ENCODE measurements at places on chromosomes 13 and 19. TPM values are rescaled to one million over a fixed set of nuclear protein-coding genes. Genes with fewer than 3 reads are reported as not detected.

DNA sequence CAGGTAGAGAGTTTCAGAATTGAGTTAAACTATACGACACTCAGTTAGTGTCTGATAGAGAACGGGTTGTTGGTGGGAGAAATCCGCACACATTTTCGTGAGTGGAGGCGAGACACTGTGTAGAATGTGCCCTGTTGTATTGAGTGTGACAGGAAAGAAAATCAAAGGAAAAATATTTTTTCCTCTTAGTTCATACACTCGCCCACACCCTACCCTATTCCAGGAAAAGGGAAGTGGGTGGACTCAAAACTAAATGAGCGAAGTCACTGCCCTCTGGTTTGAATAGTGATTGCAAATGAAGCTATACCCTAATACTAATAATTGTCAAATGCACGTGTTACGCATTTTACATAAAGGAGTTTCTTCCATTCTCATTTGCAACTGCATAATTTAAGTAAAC is 2.0 kb downstream of the ZNF347 start:
- no peak for DNase-seq
- no peak overlapping the region for H3K27ac ChIP-seq
- no peaks in the 10 kb centered on the region for H3K27me3 ChIP-seq
- no peak overlapping the region for H3K4me3 ChIP-seq
- H3K4me1 ChIP-seq, result peaks cover 10% of the 10 kb centered on the region

GRCh38 chr19:32896516-32897214 is 27.1 kb upstream of the SLC7A9 start:
- no peaks in the 10 kb centered on the region for H3K4me1 ChIP-seq
- H3K36me3 ChIP-seq, result peaks cover 8% of the 10 kb centered on the region
- no peak overlapping the region for H3K4me3 ChIP-seq
- DNase-seq, result no peak
- no peak overlapping the region for H3K27ac ChIP-seq

GRCh38 chr19:28553005-28553404 is 659.9 kb downstream of the UQCRFS1 start:
- peak overlapping the region; percentile 74 for H3K27ac ChIP-seq
- no peaks in the 10 kb centered on the region for H3K27me3 ChIP-seq
- no peak for DNase-seq
- no peaks in the 10 kb centered on the region for H3K36me3 ChIP-seq
- H3K4me1 ChIP-seq, result peaks cover 59% of the 10 kb centered on the region
- H3K4me3 ChIP-seq, result no peak overlapping the region

The FFAR3 gene
- 0.41 TPM for polyA plus RNA-seq

- no peaks in the 10 kb centered on the region for H3K4me1 ChIP-seq
- peak; percentile 19 for DNase-seq
- H3K27ac ChIP-seq, result no peak overlapping the region
- H3K27me3 ChIP-seq, result no peaks in the 10 kb centered on the region
Observed at GRCh38 chr13:26601669-26602068, 44.2 kb downstream of the WASF3 start.

- H3K36me3 ChIP-seq, result no peaks in the 10 kb centered on the region
- DNase-seq, result no peak
- no peaks in the 10 kb centered on the region for H3K27me3 ChIP-seq
- peaks cover 5% of the 10 kb centered on the region for H3K4me1 ChIP-seq
- no peak overlapping the region for H3K27ac ChIP-seq
Observed at GRCh38 chr19:16446724-16447368, 24.9 kb downstream of the EPS15L1 start.

The CABP5 gene
- polyA plus RNA-seq, result 0.05 TPM

- H3K27ac ChIP-seq, result no peak overlapping the region
- no peak overlapping the region for H3K4me3 ChIP-seq
- H3K36me3 ChIP-seq, result peaks cover 4% of the 10 kb centered on the region
- no peaks in the 10 kb centered on the region for H3K27me3 ChIP-seq
Observed at GRCh38 chr13:95184317-95184716, 116.9 kb downstream of the ABCC4 start.

DNA sequence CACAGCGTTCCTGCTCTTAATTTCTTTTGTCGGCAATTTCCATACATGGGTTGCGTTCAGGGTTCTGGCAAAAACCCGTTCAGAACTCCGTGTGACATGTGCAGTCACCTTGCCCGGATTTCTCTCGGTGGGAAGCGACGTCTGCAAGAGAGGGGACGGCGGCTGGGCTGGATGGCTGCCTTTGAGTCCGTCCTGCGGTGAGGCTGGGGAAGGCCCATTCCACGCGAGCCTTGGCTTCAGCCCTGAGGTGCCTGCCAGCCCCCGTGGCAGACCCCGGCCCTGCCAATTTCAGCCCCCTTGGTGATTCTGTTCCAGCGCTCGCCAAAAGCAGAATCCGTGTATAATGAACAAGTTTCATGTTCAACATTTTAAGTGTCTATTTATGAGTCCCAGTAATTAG is 72.6 kb upstream of the TSHZ3 start:
- no peak for DNase-seq
- no peaks in the 10 kb centered on the region for H3K4me1 ChIP-seq
- no peak overlapping the region for H3K27ac ChIP-seq

DNA sequence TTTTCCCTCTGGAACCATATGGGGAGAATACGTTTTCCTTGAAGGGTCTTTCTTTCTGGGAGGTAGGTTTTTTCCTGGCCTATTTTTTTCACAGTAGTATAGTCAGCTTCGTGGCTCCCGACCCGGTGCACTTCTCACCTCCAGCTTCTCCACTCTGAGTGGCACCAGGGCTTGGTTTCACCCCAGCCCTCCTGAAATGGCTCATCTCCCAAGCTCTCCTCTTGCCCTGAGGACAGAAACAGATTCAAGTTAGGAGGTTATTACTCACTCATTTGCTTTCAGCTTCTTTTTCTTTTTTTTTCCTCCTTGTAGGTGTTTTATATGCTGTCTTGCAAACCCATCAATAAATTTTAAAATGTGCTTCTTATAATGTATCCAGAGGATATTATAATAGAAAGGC is 199.3 kb downstream of the RFC3 start:
- H3K4me1 ChIP-seq, result no peaks in the 10 kb centered on the region
- H3K36me3 ChIP-seq, result no peaks in the 10 kb centered on the region
- H3K4me3 ChIP-seq, result no peak overlapping the region
- H3K27me3 ChIP-seq, result no peaks in the 10 kb centered on the region
- DNase-seq, result no peak
- H3K27ac ChIP-seq, result no peak overlapping the region

DNA sequence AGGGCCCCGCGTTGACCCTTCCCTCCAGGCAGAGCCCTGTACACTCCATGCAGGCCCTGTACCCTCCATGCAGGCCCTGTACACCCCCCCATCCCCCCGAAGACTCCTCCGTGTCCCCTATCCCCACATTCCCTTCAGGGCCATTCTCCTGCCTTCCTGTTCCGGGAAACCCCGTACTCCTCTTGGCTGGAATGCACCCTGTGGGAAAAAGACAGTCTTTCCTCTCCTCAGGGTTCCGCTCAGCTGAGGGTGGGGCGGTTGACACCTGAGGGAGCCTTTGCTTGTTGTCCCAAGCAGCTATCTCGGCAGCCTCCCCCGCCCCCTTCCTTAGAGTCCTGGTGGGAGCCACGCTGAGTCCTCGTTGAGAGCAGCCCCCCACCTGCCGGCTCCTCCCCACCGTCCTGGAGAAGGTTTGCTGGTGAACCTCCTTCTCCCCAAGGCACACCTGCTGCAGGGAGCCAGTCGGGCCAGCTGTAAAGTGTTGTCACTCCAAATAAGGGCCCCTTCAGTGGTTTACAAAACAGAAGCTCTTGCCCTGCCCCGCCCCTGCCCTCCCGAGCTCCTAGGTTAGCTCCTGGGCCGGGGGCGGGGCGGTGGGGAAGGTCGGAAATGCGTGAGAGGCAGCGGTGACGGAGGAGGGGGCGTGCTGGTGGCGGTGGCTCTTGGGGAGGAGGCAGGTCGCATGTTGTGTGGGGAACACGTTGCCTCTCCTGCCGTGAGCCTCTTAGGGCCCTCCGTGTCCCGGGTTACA is 1.5 kb downstream of the GNA11 start:
- H3K36me3 ChIP-seq, result no peaks in the 10 kb centered on the region
- peaks cover 43% of the 10 kb centered on the region for H3K4me1 ChIP-seq
- H3K4me3 ChIP-seq, result peak overlapping the region; percentile 81
- DNase-seq, result peak; percentile 63
- no peak overlapping the region for H3K27ac ChIP-seq
- H3K27me3 ChIP-seq, result peaks cover 8% of the 10 kb centered on the region

The CERS1 gene
- polyA plus RNA-seq, result 0.41 TPM

GRCh38 chr13:79194727-79195126 is 211.3 kb downstream of the RBM26 start:
- H3K4me1 ChIP-seq, result peaks cover 17% of the 10 kb centered on the region
- no peaks in the 10 kb centered on the region for H3K27me3 ChIP-seq
- no peak overlapping the region for H3K4me3 ChIP-seq
- DNase-seq, result no peak

- no peaks in the 10 kb centered on the region for H3K36me3 ChIP-seq
- DNase-seq, result peak; percentile 30
- H3K27ac ChIP-seq, result no peak overlapping the region
- H3K4me1 ChIP-seq, result no peaks in the 10 kb centered on the region
- peaks cover 11% of the 10 kb centered on the region for H3K27me3 ChIP-seq
- H3K4me3 ChIP-seq, result no peak overlapping the region
Observed at GRCh38 chr19:10000171-10000826, 10.0 kb downstream of the COL5A3 start.

DNA sequence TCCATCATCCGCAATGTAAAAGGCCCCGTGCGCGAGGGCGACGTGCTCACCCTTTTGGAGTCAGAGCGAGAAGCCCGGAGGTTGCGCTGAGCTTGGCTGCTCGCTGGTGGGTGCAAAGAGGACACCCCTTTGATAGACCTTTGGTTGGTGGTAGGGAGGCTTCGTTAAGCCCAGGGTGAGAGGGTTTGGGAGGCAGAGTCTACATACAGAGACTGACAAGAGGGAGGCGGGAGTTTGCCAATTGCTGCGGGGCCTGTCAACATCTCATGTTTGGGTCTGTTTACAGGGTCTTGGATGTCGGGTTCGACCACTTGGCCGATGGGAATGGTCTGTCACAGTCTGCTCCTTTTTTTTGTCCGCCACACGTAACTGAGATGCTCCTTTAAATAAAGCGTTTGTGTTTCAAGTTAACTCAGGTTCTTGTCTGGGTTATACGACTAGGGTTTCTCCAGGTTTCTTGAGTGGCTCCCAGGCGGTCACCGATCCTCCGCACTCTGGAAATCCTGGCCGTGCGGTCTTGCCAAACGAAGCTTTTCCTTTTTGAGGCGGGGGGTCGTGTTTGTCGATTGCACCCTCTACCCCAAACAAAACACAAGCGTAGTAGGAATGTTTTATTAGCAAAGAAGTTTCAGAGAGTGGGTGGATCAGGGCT is 816 bp downstream of the RPS28 start:
- DNase-seq, result no peak
- H3K27ac ChIP-seq, result no peak overlapping the region
- peak overlapping the region; percentile 85 for H3K4me3 ChIP-seq
- H3K27me3 ChIP-seq, result no peaks in the 10 kb centered on the region
- peaks cover 30% of the 10 kb centered on the region for H3K4me1 ChIP-seq

The CGB8 gene
- 0.27 TPM for polyA plus RNA-seq

- H3K4me3 ChIP-seq, result no peak overlapping the region
- H3K36me3 ChIP-seq, result no peaks in the 10 kb centered on the region
- no peak overlapping the region for H3K27ac ChIP-seq
- H3K4me1 ChIP-seq, result no peaks in the 10 kb centered on the region
Observed at GRCh38 chr13:73972545-73972944, 161.7 kb downstream of the KLF12 start.

GRCh38 chr19:40380199-40381037 is 9.6 kb downstream of the HIPK4 start:
- no peak overlapping the region for H3K4me3 ChIP-seq
- no peaks in the 10 kb centered on the region for H3K4me1 ChIP-seq
- H3K27me3 ChIP-seq, result no peaks in the 10 kb centered on the region
- DNase-seq, result no peak
- H3K27ac ChIP-seq, result no peak overlapping the region

GRCh38 chr13:50850445-50850844 is 7.0 kb upstream of the DLEU7 start:
- H3K27me3 ChIP-seq, result no peaks in the 10 kb centered on the region
- no peak overlapping the region for H3K27ac ChIP-seq
- DNase-seq, result no peak
- peaks cover 18% of the 10 kb centered on the region for H3K4me1 ChIP-seq
- no peaks in the 10 kb centered on the region for H3K36me3 ChIP-seq
- no peak overlapping the region for H3K4me3 ChIP-seq

- H3K36me3 ChIP-seq, result no peaks in the 10 kb centered on the region
- H3K4me1 ChIP-seq, result no peaks in the 10 kb centered on the region
- H3K27me3 ChIP-seq, result no peaks in the 10 kb centered on the region
- DNase-seq, result no peak
- H3K4me3 ChIP-seq, result no peak overlapping the region
Observed at GRCh38 chr13:109740721-109741120, 45.7 kb downstream of the IRS2 start.

GRCh38 chr13:50208826-50209335 is 193.6 kb downstream of the KCNRG start:
- H3K4me3 ChIP-seq, result no peak overlapping the region
- peak; percentile 40 for DNase-seq
- no peaks in the 10 kb centered on the region for H3K36me3 ChIP-seq
- no peak overlapping the region for H3K27ac ChIP-seq
- H3K27me3 ChIP-seq, result no peaks in the 10 kb centered on the region

DNA sequence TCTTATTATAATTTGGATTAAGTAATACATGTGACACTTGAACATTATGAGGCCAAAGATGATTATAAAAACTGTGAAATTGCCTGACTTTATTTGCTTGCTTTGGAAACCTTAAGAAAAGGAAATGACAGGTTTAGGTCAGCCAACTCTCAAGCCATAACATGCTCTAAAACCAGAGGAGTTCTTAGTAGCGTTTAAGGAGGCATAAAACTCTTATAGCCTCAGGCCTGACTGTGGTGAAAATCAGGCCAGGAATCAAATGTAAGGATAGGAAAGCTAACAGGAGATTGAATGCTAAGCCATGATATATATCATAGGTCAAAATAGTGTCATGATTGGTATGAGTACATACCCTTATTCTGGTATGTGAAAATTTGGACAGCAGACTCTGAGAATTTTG is 1142.4 kb upstream of the MIR17HG start:
- no peaks in the 10 kb centered on the region for H3K27me3 ChIP-seq
- H3K4me3 ChIP-seq, result no peak overlapping the region
- H3K4me1 ChIP-seq, result no peaks in the 10 kb centered on the region
- DNase-seq, result no peak

The SLC25A41 gene
- polyA plus RNA-seq, result 0.27 TPM

DNA sequence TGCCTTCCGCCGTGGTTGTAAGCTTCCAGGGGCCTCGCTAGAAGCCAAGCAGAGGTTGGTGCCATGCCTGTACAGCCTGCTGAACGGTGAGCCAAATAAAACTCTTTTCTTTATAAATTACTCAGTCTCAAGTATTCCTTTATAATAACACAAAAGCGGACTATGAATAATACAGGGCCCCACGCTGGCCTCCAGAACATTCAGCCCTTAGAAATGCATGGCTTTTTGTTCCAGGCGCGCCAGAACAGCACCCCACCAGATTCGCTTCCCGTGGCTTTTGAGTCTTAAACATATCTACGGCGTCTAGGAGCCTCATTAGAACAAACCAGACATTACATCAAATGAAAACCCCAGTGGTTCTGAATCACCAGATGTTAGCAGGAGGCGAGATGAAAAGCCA is 75.1 kb downstream of the SLC15A1 start:
- H3K27me3 ChIP-seq, result peaks cover 2% of the 10 kb centered on the region
- no peak for DNase-seq
- H3K36me3 ChIP-seq, result no peaks in the 10 kb centered on the region
- H3K4me1 ChIP-seq, result no peaks in the 10 kb centered on the region
- no peak overlapping the region for H3K27ac ChIP-seq

All from thymus (tissue), 14 donors.